Activated T-cell treated with anti-CD3 and anti-CD28 coated beads, Interleukin-2, amount 50 U/mL, for 4 hours (primary cell): ENCODE measurements at places on chromosomes 2 and 18.

- no peak for DNase-seq
Measured at GRCh38 chr2:48427552-48427951, 102.4 kb upstream of the STON1 start.

GRCh38 chr18:36718705-36719328 is 110.0 kb downstream of the TPGS2 start:
- DNase-seq: no peak

DNA sequence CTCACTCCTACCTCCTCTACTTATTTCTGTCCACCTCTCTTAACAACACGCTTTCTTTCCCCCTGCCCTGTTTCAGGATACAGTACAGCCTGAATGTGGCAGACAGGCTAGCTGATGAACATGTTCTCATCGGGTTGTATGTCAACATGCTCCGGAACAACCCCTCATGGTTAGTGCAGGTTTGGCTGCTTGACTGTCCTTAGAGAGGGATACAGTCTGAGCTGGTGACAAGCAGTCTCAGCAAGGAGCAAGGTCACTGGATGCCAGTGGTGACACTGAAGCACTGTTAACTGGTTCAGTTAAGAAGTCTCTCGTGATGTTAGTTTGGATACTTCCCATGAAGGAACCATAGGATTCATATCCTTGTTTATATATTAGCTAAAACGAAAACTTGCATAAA is 128.6 kb downstream of the DTNA start:
- DNase-seq: no peak

- DNase-seq: no peak
Measured at GRCh38 chr2:7866825-7867224, 815.0 kb upstream of the ID2 start.

- no peak for DNase-seq
Measured at GRCh38 chr2:235066490-235066889, 114.7 kb downstream of the SH3BP4 start.

GRCh38 chr2:72289283-72289682 is 141.6 kb upstream of the CYP26B1 start:
- DNase-seq: no peak

GRCh38 chr2:16664052-16664731 is 1.4 kb downstream of the CYRIA start:
- no peak for DNase-seq

DNA sequence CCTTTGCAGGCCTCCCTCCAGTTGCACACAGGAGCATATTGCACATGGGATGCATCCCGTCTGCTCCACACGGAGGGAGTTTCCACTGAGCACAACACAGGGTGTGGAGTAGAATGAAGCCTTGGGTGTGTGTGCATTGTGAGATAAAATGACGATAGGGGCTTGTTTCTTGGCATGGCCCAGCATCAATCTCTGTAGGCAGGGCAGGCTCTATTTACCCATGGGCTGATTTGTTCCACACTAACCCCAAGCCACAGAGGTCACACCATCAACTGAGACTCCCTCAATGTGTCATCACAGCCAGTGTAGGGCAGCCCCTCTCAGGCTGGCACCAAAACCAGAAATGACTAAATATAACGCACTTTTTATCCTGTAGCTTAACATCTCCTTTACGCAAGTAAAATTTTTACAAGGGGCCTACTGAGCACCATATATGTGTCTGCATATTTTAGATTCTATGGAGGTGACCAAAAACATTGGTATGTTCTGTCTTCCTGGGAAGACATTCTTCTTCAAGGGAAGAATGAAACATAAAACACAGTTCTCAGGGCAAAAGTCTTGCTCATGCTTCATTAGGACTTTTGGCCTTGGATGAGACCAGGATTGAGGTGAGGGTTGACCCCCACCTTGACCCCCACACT is 2.7 kb upstream of the GKN1 start:
- DNase-seq: no peak

DNA sequence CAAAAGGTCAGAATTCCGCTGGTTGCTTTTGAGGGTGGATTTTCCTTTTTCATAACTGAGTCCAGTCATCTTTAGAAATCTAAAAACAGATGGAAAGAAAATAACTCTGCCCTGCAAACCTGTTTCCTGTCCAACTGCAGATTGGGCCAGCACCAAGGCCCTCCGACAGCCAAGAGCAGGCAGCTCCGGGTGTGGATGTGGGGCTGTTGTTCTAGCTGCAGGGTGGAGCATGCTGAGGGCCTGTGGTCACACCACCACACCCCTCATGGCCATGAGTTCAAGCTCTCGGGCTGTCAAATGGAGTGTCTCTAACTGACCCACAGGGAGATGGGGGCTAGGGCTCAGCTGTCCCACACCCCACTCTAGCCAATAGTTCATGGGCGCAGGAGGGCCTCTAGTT is 69.3 kb upstream of the BZW1 start:
- DNase-seq: no peak

DNA sequence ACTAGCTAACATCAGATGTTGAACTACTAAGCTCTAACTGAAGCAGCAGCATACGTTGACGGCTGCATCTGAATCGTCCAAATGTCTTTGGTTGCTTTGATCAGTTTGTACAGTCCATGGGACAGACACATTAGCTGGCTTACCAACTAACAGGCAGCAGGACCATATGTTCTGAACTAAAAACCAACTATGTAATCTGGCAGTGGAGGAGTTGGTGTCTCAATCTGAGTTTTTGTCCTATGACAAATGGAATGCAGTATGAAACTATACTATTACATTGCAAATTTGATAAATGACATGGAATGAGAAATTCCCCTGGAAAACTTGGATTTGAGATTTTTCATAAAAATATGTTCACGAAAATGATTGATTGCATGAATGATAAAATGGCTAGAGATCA is 79.5 kb downstream of the EPHA4 start:
- no peak for DNase-seq

DNA sequence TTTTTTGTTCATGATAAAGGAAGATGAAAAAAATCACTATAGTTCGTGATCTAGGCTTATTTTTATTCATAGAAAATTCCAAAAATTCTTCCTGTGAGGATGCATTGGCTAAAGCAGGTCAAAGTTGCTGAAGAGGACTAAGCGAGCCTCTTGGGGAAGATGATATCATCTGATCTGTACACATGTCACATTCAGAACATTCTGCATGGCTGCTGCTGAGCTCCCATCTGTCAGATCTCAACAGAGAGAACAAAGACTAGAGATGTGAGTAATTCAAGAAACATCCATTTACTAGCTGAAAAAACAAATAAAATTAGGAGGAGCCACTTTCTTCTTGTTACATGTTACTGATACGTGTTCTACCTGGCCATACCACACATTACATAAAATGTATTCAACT is 518.6 kb upstream of the FSIP2 start:
- no peak for DNase-seq

DNA sequence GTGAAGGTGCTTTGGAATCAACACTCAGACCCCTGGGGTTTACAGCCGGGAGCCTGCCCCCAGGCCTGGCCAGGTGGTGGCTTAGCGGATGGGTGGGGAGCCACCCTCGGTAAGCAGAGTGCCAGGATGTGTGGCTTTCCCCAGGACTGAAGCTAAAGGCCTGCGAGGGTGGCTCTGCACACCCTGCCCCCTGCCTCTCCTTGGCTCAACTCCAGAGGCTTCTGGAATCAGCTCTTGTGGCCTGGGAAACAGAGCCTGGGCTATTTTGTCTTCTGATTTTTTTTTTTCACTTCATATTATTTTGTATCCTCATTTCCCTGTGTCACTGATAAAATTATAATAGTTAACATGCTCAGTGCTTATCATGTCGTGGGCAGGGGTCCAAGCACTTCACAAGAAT is 79.8 kb downstream of the RHOB start:
- DNase-seq: no peak

DNA sequence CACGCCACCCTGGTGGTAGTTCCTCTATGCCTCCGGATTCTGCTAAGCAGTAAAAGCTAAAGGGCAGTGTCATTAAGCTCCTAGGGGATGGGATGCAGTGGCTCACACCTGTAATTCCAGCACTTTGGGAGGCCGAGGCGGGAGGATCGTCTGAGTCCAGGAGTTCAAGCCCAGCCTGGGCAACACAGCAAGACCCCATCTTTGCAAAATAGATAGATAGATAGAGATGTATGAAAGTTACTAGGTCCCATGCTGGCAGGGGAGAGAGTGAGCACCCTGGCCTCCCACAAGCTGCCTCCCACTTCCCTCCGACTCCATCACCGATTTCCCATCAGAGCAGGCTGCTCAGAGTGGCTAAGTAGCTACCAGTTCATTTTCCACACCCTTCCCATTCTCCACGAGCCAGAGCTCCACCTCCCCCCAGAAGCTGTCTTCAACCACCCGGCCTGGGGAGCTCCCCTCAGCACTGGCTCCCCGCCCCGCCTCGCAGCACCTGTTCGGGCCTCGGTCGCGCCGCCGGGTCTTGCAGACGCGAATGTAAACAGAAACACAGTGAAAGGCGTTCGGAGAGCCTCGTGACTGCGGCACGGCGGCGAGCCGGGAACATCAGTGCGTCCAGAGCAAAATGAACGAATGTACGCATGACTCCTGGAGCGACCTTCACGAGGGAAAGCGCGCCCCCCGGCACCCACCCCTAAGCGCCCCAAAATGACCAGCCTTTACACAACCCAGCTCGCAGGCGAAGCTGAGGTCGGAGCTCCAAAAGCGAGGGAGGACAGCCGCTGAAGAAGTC is 598 bp upstream of the CEP68 start:
- DNase-seq: peak; percentile 45
